ENCODE measurements at places on chromosomes 2 and 18. TPM values are rescaled to one million over a fixed set of nuclear protein-coding genes. Genes with fewer than 3 reads are reported as not detected.

GRCh38 chr18:41923446-41923845 lies 31.6 kb upstream of the PIK3C3 start:
- no peaks in the 10 kb centered on the region for H3K4me1 ChIP-seq
- no peak overlapping the region for H3K27ac ChIP-seq
- H3K4me3 ChIP-seq = no peak overlapping the region
- no peak for DNase-seq
- peaks cover 40% of the 10 kb centered on the region for H3K27me3 ChIP-seq

DNA sequence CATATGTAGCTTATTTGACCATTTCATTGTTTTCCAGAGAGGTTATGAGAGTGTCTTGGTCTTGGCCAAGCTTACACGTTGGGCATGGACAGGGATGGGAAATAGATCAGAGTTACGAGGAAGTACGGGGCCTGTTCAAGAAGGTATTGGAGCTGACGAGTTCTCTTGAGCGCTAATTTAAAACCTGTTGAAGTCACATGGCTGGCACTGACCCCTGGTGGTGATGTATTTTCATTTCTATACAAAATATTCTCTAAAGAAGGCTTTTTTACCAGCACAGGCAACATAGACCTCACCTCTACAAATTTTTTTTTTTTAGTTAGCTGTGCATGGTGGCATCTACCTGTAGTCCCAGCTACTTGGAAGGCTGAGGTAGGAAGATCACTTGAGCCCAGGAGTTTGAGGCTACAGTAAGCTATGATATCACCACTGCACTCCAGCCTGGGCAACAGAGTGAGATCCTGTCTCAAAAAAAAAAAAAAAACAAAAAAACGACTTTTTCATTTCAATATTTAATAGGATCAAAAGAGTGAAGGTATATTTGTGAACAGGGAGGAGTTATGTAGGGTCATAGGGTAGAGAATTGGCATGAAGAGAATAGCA lies 19.6 kb downstream of the UGP2 start:
- no peak overlapping the region for H3K27ac ChIP-seq
- no peaks in the 10 kb centered on the region for H3K27me3 ChIP-seq
- peaks cover 9% of the 10 kb centered on the region for H3K36me3 ChIP-seq
- H3K4me1 ChIP-seq = peaks cover 18% of the 10 kb centered on the region
- no peak for DNase-seq

DNA sequence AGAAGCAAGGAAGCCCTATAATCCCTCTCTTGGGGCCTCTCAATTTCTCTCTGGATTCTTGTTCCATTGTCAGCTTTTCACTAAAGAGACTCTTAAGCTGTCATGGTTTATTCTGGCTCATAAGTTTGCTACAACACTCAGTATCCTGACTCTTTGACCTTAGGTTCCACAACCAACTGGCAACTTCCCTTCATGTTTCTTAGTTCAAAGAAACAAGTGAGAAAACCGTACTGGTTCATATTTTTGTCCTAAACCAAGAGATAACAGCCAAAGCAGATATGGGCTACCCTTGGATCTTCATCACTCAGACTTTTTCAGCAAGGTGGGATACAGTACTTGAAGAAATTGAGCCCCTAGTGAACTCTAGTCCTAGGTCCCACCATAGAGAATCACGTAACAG lies 109.9 kb upstream of the CRIM1 start:
- peak overlapping the region; percentile 60 for H3K4me3 ChIP-seq
- H3K36me3 ChIP-seq = no peaks in the 10 kb centered on the region
- peak overlapping the region; percentile 85 for H3K27ac ChIP-seq
- no peak for DNase-seq
- H3K4me1 ChIP-seq = peaks cover 60% of the 10 kb centered on the region
- no peaks in the 10 kb centered on the region for H3K27me3 ChIP-seq

RUFY4 gene
- total RNA-seq = 0.86 TPM

- H3K27ac ChIP-seq = peak overlapping the region; percentile 98
- no peaks in the 10 kb centered on the region for H3K27me3 ChIP-seq
- peak; percentile 84 for DNase-seq
- H3K4me1 ChIP-seq = peaks cover 41% of the 10 kb centered on the region
Observed at GRCh38 chr2:64203858-64204632, 59.8 kb upstream of the PELI1 start.

DNA sequence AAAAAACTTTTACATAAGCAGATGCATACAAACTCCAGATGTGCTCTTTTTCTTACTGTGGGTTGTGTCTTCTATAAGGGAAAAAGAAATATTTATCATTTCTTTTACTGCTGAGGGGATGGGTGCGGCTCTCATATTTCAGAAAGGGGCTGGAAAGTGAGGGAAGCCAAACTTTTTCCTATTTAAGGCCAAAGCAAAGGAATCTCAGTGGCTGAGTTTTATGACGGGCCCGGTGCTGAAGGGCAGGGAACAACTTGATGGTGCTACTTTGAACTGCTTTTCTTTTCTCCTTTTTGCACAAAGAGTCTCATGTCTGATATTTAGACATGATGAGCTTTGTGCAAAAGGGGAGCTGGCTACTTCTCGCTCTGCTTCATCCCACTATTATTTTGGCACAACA lies at the start of gene COL3A1:
TSS of gene COL3A1 (plus strand) at position 210 of the 400 bp plus-strand sequence. CDS start at position 327, 117 bp downstream.
- H3K4me1 ChIP-seq = no peaks in the 10 kb centered on the region
- no peak within 1 kb of the TSS for H3K27ac ChIP-seq
- no peaks in the 10 kb centered on the region for H3K36me3 ChIP-seq
- no peak for DNase-seq
- no peaks in the 10 kb centered on the region for H3K27me3 ChIP-seq

DNA sequence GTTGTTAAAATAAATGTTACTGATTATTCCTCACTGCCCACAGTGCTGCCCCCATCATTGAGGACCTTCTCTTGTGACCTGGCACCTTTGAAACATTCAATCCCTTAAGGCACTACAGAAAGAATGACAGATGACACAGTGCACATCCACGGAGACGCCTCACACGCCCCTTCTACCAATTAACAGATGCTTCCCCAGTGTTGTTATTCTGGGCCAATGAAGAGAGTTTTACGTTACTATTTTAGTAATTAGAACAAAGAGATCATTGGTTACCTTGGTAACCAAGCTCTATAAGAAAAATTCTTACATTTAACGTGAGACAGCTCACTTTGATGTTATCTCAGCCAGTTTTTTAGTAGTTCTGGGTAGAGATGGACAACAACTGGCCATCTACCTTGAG lies 152.0 kb downstream of the ZNF236 start:
- no peak for DNase-seq
- no peak overlapping the region for H3K4me3 ChIP-seq
- H3K36me3 ChIP-seq = peaks cover 6% of the 10 kb centered on the region
- no peak overlapping the region for H3K27ac ChIP-seq
- no peaks in the 10 kb centered on the region for H3K4me1 ChIP-seq

GRCh38 chr2:169185711-169186110 lies 116.3 kb downstream of the DHRS9 start:
- no peak overlapping the region for H3K27ac ChIP-seq
- H3K4me1 ChIP-seq = no peaks in the 10 kb centered on the region
- H3K27me3 ChIP-seq = peaks cover 13% of the 10 kb centered on the region
- DNase-seq = no peak
- no peak overlapping the region for H3K4me3 ChIP-seq

DNA sequence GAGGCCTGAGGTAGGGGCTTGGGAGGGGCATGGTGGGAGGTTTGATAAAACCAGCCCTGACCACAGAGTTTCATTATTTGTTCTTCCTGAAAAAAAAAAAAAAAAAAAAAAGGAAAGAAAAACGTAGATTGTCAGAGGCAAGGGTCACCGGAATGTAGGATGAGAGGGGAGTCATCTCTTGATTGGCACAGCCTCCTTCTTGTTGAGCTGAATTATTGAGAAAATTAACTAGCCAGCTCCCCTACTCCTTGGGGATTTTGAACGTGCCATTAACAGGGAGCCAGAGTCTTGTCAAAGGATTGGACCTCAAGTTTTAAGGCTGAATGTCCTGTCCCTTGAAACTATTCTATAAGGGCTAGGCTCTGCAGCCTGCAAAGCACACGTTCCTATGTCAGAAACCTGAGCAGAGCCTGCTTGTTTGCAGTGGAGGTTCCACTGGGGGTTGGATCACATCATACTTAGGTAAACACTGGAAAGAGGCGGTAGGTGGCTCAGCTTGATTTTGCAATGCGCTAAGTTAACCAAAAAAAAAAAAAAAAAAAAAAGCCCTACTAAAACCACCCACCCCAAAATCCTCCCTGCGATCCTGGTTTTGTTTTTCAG lies 2.3 kb downstream of the INHBB start:
- H3K27me3 ChIP-seq = peaks cover 44% of the 10 kb centered on the region
- H3K27ac ChIP-seq = no peak overlapping the region
- H3K36me3 ChIP-seq = no peaks in the 10 kb centered on the region
- peaks cover 6% of the 10 kb centered on the region for H3K4me1 ChIP-seq

ABCG5 gene
- total RNA-seq = not detected

C18orf63 gene
- not detected for total RNA-seq

DNA sequence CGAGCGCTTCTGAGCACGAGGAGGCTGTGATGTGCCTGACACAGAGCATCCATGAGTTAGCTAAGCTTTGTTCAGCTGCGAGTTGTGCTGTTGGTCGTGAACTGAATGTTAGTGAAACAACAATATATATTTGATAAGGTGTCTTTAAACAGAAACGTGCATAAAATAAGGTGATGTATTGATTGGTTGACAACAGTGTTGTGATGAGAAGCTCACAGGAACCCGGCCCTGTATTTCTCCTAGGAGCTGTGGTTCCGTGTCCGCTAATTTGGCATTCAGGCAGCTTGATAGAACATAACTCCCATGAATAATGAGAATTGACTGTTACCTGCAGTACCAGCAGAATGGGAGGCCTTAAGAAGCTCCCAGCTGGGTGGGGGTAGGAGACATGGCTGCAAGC lies 146.4 kb upstream of the MYCN start:
- H3K27me3 ChIP-seq = no peaks in the 10 kb centered on the region
- no peaks in the 10 kb centered on the region for H3K4me1 ChIP-seq
- no peak overlapping the region for H3K27ac ChIP-seq
- no peak overlapping the region for H3K4me3 ChIP-seq

GRCh38 chr18:55464581-55464980 lies 123.4 kb downstream of the TCF4 start:
- no peak overlapping the region for H3K4me3 ChIP-seq
- H3K4me1 ChIP-seq = peaks cover 7% of the 10 kb centered on the region

DNA sequence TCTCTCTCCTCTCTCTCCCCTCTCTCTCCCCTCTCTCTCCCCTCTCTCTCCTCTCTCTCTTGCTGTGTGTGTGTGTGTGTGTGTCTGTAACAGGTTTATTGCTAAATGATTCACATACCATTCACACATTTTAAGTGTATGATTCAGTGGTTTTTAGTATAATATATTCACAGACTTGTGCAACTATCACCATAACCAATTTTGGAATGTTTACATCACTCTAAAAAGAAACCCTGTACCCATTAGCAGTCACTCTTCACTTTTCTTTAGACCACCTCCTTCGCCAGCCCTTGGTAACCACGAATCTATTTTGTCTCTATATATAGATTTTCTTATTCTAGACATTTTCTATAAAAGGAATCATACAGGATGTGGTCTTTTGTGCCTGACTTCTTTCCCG lies 11.4 kb downstream of the THNSL2 start:
- no peak for DNase-seq
- H3K27ac ChIP-seq = peak overlapping the region; percentile 97
- H3K4me1 ChIP-seq = peaks cover 9% of the 10 kb centered on the region
- peak overlapping the region; percentile 71 for H3K4me3 ChIP-seq
- peaks cover 5% of the 10 kb centered on the region for H3K36me3 ChIP-seq

DNA sequence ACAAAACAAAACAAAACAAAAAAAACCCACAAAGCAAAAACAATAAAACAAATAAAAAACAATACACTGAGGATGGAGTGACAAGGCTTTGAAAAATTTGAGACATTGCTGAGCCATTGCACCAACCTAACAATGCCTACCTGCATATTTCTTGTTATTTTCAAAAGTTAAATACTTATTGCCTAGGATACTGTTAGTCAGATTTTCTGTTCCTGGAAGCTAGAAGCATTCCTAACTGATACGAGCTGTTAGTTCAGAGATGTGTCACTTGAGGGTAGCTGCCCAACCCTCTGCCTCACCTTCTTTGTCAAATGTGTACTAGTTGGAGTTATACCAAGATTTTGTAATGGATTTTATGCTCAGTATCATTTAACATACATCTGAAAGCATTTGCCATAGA lies 187.2 kb downstream of the TXNL1 start:
- no peaks in the 10 kb centered on the region for H3K4me1 ChIP-seq
- no peak overlapping the region for H3K4me3 ChIP-seq

DNA sequence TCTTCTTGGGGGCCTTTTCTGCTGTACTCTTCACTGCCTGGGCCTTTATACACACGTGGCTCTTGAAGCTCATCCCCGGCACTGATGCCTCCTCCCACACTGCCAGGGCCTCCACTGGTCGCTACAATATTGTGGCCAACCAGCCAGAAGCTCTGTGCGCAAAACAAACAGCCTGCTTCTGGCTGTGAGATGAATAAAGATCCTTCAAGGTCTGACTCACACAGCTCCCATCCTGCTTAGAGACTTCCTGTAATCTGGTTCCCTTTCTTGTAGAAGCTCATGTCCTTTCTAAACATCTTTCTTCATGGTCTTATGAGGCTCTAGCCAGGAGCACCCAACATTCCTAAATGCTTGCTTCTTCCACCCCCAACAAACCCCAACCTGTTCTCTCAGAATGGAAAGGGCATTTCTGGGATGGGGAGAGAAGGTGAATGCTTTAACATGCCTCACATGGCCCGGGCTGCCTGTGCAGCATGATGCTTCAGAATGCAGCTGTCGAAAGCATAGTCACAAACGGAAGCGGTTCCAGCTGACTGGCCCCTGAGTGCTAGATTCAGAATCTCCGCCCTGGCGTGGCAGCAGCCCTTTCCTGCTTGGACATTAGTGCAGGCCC lies 24.6 kb downstream of the NRP2 start:
- peak overlapping the region; percentile 95 for H3K27ac ChIP-seq
- peak overlapping the region; percentile 67 for H3K4me3 ChIP-seq
- H3K27me3 ChIP-seq = peaks cover 6% of the 10 kb centered on the region
- H3K4me1 ChIP-seq = peaks cover 6% of the 10 kb centered on the region
- no peak for DNase-seq

NCKAP5 gene
- total RNA-seq = not detected

CAPN14 gene
- 0.43 TPM for total RNA-seq

GRCh38 chr2:234792621-234793022 lies 159.2 kb upstream of the SH3BP4 start:
- H3K4me1 ChIP-seq = no peaks in the 10 kb centered on the region
- no peak for DNase-seq

DNA sequence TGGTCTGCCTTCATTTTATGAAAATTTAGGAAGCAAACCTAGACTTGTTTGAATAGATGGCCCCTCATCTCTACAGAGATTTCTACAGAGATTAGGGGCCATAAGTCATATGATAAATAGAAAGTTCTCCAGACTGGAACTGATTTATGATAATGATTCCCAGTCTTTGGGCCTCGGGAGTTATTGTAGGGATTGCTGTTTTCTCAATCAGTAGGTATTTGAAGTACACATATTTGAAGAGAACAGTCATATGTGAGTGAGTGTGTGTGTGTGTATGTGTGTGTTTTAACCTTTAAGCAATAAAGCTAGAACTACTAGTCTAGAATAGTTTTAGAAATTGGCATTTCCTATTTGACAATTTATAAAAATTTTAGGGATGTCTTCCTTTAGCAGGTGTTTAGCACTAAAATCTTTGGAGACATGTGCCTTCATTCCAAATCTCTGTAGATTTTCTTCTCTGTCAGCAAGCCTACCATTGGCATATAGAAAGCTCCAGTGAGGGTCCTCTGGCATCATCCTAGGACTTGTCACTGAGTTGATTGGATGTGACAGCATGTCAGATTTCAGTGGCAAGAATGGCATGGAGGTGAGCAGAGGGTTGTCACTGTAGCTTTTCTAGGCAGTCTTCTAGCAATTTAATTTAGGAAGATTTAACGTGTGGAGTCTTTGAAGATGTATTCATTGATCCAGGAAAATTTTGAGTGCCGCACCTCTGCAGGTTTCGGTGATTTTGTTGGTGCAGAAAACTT lies 71.2 kb downstream of the MYO1B start:
- peaks cover 26% of the 10 kb centered on the region for H3K27me3 ChIP-seq
- DNase-seq = no peak
- H3K27ac ChIP-seq = no peak overlapping the region
- no peaks in the 10 kb centered on the region for H3K4me1 ChIP-seq
- no peak overlapping the region for H3K4me3 ChIP-seq
- H3K36me3 ChIP-seq = no peaks in the 10 kb centered on the region

Data from natural killer cell treated with Interleukin-12 subunit alpha and Interleukin-12 subunit beta and Interleukin-15 and Interleukin-18, amount 100 ng/mL, for 72 hours (primary cell).